ENCODE measurements at places on chromosomes 7 and 10.
A peak's percentile ranks its signal among the peaks of the same experiment; 100 is the strongest.

GRCh38 chr10:96211764-96212163 is 59.6 kb downstream of the BLNK start:
- DNase-seq, result peak; percentile 44

- peak; percentile 11 for DNase-seq
These were observed 132.7 kb upstream of the HGF start for GRCh38 chr7:81902536-81902935.

DNA sequence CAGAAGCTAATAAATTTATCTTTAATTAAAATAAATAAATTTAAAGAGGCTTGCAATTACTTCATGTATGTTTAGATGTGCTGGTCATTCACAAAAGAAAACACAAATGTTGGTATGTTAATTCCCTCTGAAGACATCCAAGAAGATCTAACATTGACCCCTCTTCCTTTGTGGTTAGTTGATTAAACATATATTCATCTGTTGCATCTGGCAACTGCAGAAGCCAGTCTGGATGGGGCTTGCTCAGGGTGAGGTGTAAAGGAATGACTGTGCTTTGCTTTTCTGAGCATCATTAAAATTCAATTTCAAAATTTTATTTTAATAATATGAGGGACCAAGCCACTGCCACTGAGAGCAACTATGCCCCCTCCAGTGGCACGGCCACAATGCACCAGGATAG is 36.4 kb upstream of the FERD3L start:
- DNase-seq, result no peak

GRCh38 chr10:28118985-28119628 is 120.2 kb upstream of the ODAD2 start:
- DNase-seq, result no peak

DNA sequence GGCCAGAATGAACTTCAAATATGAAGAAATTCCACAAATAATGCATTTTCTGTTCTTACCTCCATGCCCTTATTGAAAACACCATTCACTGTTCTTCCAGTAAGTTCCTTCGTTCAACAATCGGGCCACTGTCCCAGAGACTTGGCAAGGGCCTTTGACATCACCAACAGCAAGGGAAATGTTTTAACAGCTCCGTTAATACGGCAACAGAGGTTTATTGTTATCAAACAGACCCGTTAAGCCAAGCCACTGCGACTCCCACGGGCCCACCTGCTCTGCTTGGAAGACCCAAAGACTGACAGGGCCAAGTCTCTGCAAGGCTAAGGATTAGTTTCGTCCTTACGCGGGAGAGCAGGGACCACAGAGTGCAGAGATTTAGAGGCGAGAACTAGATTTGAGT is 43.4 kb upstream of the LYZL1 start:
- DNase-seq, result no peak

DNA sequence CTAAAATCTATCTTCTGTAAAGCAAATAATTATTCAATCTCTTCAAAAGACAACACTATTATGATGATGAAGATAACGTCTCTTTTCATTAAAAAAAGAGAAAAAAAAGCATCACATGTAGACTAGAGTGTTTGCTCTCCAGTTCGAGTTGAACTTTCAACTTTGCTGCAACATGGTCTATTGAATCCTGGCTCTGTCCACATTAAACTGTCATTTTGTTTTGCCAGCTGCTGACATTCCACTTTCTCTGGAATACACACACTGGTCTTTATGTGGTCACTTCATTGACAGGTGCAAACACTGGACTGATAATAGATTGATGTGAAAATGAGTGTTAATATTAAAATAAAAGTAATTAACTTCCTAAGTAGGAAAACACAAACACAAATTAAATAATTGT is 61.7 kb downstream of the PTF1A start:
- DNase-seq, result no peak

GRCh38 chr10:10010397-10010796 is 1007.3 kb upstream of the CELF2 start:
- DNase-seq, result no peak

GRCh38 chr7:30225863-30226613 is 58.4 kb upstream of the ZNRF2 start:
- DNase-seq, result peak; percentile 100

GRCh38 chr10:116521424-116522290 is 24.1 kb upstream of the PNLIP start:
- DNase-seq, result peak; percentile 16

DNA sequence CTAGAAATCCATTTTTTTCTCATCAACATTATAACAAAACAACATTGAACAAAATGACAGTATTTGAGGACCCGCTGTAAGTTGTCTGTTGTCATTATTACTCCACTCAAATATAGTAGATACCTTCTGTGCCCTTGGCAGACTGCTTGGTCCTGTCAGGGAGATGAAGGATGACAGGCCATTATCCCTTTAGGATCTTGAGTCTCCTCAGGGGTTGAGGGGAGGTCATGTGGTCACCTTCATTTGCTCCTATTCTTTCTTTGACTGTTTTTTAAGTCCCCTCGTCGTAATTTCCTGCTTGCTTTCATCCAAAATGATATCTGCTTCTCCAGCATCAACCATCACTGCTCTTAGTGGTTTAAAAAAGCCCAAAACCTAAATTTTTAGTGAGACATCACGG is 2.6 kb upstream of the PIP4K2A start:
- no peak for DNase-seq

- peak; percentile 43 for DNase-seq
These were observed 1.1 kb downstream of the SNX13 start for GRCh38 chr7:17939211-17939605.

- no peak for DNase-seq
These were observed 43.7 kb downstream of the PRKAG2 start for GRCh38 chr7:151833213-151833651.

- peak; percentile 98 for DNase-seq
These were observed 74.7 kb downstream of the FRMPD2 start for GRCh38 chr10:48199580-48200377.

DNA sequence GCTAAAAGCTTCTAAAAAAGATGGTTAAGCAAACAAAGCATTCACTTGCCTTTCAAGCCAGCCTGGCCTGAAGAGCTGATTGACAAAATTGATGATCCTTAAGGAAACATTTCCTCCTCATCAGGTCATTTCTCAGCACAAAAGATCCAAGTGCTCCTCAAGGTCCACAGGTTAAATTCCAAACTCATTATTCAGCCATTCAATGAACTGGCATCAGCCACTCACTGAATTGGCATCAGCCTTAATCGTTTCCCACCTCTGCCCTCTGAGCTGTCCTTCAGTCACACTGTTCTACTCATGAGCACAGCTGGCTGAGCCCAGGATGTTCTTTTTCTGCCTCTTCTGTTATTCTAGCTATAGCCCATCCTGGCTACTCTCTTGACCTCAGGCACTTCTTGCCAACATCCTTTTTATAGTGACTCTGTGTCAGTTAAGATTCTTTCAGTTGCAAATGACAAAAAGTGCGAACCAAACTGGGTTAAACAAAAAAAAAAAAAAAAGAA is 147.5 kb downstream of the RAB11FIP2 start:
- DNase-seq, result no peak

GRCh38 chr10:132420981-132421846 is 24.2 kb downstream of the PWWP2B start:
- peak; percentile 85 for DNase-seq

DNA sequence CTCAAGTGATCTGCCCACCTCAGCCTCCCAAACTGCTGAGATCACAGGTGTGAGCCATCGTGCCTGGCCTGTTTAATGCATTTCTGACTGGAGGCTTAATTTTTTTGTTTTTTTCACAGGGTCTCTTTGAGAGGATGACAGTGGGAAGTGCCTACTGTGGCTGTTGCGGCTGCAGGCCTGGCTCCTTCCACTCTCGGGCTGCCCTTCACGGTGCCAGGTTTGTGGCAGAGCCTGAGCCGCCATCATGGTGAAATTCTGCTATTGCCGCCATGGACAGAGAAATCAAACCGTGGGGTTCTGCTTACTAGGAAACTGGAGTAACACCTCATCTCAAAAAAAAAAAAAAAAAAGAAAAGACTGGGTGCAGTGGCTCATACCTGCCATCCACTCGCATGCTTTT is 142.7 kb downstream of the CAMK1D start:
- no peak for DNase-seq

DNA sequence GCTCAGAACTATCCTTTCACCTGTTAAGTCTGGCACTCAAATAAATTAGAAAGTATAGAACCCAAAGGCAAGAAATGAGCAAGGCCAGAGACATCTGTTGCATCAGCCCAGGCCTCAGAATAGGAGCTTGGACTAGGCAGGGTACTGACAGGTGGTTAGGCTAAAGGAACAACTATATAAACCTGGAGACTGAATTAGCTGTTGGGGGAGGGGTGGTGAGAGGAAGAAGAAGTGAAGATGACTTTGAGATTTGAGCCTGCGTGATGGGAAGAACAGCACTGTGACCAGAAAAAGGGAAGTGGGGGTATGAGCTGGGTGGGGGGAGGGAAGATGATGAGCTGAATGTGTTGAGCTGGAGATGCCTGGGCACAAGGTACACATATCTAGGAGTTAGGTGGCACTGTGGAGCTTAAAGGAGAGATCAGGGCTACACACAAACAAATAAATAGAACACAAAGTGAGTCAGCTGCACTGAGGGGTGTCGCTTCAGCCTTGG is 244.7 kb downstream of the PTEN start:
- peak; percentile 94 for DNase-seq

DNA sequence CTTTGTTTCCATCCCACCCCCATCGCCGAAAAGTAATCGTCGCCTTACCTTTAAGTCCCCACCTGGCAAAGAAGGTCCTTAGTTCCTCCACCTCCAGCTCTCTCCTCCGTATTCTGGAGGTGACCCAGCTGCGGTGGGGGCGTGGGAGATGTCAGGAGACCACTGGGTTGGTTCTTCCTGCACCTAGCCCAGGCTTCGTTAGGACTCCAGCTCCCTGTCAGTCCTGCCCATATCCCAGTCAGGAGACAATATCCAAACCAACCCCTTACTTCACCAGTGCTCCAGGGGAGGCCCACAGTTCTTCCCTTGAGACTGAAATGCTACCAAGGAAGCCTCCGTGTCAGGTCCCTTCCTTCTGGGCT is 693 bp downstream of the ADIRF start:
- no peak for DNase-seq

GRCh38 chr7:42154173-42154572 is 82.8 kb downstream of the GLI3 start:
- DNase-seq, result no peak

GRCh38 chr10:101495324-101495925 is 92.6 kb downstream of the POLL start:
- DNase-seq, result no peak

- DNase-seq, result no peak
These were observed 128.5 kb upstream of the TNRC18 start for GRCh38 chr7:5552123-5552522.

- no peak for DNase-seq
These were observed 128.3 kb upstream of the POT1 start for GRCh38 chr7:125057963-125058362.

DNA sequence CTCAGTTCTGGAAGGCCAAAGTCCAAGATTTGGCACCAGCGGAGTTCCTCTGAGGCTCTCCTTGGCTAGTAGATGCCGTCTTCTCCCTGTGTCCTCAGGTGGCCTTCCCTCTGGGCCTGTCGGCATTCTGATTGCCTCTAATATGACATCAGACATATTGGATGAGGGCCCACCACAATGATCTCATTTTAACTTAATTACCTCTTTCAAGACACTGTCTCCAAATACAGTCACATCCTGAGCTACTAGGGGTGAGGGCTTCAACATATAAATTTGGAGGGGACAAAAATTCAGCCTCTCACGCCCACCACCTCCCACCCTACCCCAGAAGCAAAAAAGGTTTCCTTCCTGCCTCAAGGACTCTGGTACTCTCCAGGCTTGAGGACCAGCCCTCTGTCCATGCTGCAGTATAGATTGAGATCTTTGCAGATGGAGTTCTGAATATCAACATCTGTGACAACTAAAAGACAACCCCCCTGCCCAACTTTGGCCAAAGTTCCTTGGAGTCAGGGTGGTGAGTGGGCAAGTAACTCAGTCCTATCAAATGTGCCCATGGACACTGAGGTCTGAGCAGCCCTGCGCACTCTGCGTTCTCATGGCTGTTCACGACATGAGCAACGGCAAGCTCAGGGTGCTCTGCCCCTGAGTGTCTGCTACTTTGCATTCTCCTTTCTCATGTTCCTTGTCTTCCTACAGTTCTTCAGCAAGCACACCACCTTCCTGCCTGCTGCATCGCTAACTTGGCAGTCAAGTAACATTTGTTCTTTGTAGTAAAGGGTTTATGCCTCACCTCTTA is 11.5 kb downstream of the TMEM176B start:
- no peak for DNase-seq

GRCh38 chr7:132666071-132666773 is 90.0 kb upstream of the PLXNA4 start:
- DNase-seq, result no peak

- no peak for DNase-seq
These were observed 202.7 kb downstream of the PARD3 start for GRCh38 chr10:34612446-34612845.

DNA sequence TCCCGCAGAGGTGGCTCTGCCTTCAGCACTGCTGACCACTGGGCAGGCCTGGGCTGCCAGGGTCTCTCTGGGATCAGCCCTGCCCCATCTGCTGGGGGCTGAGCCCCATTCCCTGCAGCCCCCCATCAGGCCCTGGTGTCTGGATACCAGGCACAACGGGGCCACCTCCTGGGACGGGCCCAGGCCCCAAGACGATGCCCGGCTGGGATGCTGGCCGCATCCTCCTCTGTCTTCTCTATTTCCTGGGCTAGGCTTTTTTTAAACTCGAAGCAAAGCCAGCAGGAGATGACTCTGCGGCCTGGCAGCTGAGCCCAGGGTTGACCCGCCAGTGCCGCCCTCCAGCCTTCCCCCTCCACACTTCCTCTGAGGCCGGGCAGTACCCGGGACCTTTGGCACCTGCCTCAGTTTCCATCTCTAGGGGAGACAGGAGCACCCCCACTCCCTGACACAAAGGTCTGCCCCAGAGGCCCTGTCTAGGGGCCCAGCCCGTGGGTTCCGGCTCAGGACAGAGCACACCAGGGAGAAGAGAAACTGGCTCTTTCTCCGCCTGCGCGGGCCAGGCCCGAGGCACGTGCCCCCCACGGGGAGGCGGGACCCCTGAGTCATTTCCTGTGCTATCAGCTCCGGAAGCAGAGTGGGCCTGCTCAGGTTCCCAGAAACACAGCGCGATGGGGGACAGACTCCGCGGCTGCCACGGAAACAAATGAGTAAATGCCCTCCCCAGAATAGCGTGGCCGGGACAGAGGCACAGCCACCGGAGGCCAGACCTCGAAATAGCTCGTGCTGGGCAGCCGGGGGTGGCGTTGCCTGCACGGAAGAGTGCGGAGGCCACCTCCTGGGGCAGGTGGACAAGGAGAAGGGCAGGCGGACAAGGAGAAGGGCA is 84.6 kb upstream of the PDGFA start:
- peak; percentile 95 for DNase-seq
